Neural crest cell (in vitro differentiated cells): ENCODE measurements at places on chromosomes 6 and 20. TPM values are rescaled to one million over a fixed set of nuclear protein-coding genes. Genes with fewer than 3 reads are reported as not detected.

Gene OR2H1
- total RNA-seq = not detected in 2 replicates

Gene BCAS4
- total RNA-seq = 7.3 and 9.0 TPM in 2 replicates

Gene FNDC1
- total RNA-seq = 0.05 and 0.09 TPM in 2 replicates

Gene LIME1
- 16.5 and 17.6 TPM in 2 replicates for total RNA-seq

Gene HLA-DQB2
- not detected in 2 replicates for total RNA-seq

Gene SLC17A9
- 1.2 and 1.4 TPM in 2 replicates for total RNA-seq

Gene RWDD2A
- 4.8 and 5.1 TPM in 2 replicates for total RNA-seq

Gene C20orf204
- total RNA-seq = 2.1 and 2.3 TPM in 2 replicates

Gene ABHD16B
- not detected in 2 replicates for total RNA-seq

Gene BTN3A1
- total RNA-seq = 12.7 and 13.8 TPM in 2 replicates

Gene CALHM5
- total RNA-seq = 0.33 and 0.45 TPM in 2 replicates

Gene PPP1R16B
- total RNA-seq = 0.30 and 0.57 TPM in 2 replicates

Gene C6orf15
- not detected in 2 replicates for total RNA-seq

Gene SMOC2
- 0.14 and 0.23 TPM in 2 replicates for total RNA-seq

Gene C20orf144
- total RNA-seq = 0.44 and 0.82 TPM in 2 replicates

Gene FGD2
- not detected in 2 replicates for total RNA-seq

Gene RIOK1
- total RNA-seq = 28.0 and 31.1 TPM in 2 replicates
